ENCODE measurements at places on chromosomes 16 and 17.
A peak's percentile ranks its signal among the peaks of the same experiment; 100 is the strongest.

GRCh38 chr17:68460146-68460545 is 2.9 kb upstream of the WIPI1 start:
- DNase-seq = no peak

DNA sequence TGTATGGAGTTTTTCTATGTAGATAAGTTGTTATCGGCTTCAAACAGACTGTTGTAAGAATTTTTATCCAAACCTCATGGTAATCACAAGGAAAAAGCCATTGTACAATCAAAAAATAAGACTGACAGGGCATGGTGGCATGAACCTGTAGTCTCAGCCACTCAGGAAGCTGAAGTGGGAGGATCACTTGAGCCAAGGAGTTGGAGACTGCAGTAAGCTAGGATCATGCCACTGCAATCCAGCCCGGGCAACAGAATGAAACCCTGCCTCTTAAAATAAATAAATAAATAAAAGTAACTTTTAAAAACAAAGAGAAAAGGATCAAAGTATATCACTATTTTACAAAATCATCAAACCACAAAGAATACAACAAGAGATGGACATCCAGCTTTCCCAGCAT is 14.4 kb downstream of the OR1A1 start:
- DNase-seq = no peak

- no peak for DNase-seq
These were observed 4.7 kb downstream of the ZPBP2 start for GRCh38 chr17:39872751-39873150.

GRCh38 chr17:17469996-17470395 is 6.8 kb upstream of the MED9 start:
- DNase-seq = no peak

DNA sequence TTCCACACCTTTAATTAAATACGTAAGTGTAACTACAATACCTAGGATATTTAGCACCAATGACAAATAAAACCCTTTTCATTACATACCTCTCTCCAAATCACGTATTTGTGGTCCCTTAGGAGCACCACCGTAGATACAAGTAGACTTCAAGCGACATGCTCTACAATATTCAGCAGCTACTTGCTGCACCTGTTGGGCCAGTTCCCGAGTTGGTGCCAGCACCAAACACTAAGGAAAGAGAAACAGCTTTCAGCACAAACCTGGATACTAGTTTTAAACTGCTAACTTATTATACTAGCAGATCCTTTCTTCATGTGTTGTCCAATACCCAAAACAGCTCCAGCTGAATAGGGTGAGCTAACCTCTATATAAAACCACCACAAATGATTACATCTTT is 2.7 kb downstream of the DDX5 start:
- DNase-seq = no peak

- peak; percentile 3 for DNase-seq
These were observed 21.0 kb downstream of the PMM2 start for GRCh38 chr16:8818504-8819270.

DNA sequence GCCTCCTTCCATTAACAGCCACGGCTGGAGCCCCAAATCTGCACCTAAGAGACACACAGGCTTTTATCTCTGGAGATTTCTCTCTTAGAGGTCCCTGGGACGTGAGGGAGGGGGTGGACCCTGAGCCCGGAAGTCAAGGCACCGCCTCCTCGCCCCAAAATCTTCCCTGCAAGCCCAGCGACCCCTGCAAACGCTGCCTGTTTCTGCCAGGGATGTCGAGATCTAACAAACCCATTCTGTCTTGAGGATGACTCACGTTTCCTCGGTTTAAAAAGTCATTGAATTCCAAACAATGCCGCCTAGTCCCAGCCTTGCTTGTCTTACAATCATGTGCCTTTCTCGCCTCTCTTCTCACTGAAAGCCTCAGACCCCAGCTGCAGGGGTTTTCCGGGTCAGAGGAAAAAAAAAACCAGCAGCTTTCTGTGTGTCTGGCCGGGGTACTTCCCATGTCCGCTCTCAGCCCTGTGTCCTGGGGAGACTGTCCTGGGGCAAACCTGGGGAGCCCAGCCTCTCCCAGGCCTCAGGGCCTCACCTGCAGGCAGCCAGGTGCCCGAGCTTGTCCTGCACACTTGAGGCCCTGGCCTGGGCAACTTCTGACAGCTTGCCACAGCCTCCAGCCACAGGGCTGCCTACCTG is 15.4 kb downstream of the ARL2BP start:
- DNase-seq = no peak

DNA sequence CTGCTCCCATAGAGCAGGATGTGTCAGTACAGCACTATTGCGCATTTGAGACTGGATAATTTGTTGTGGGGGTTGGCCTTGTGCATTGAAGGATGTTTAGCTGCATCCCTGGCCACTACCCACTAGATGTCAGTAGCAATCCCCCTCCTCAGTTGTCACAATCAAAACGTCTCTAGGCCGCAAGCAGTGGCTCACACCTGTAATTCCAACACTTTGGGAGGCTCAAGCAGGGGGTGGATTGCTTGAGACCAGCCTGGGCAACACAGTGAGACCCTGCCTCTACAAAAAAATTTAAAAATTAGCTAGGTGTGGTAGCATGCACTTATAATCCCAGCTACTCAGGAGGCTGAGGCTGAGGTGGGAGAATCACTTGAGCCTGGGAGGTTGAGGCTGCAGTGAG is 48.4 kb downstream of the CENPV start:
- DNase-seq = peak; percentile 6

- peak; percentile 76 for DNase-seq
These were observed 64.1 kb downstream of the PLD6 start for GRCh38 chr17:17141860-17142552.

- no peak for DNase-seq
These were observed 145.2 kb downstream of the PMP22 start for GRCh38 chr17:15119968-15120367.

DNA sequence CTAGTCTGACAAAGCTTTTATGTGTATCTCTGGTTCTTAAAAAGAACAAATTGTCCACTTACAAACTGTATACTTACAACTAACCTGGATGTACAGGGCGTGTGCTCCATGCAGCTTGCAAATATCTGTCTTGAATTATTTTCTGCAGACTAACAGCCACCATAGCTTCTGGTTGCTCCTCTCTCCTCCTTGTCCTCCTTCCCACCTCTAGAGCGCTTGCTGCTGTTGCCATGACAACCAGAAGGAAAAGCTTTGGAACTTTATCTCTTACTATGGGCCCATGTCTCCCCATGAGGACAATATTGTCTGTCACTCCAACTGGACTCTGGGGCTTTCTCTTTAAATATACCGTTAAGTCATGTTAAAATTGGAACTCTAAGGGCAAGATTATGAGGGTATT is 71.5 kb upstream of the DHX40 start:
- DNase-seq = peak; percentile 17

GRCh38 chr16:89581045-89581695 is 5.6 kb downstream of the CPNE7 start:
- no peak for DNase-seq

GRCh38 chr17:40945414-40945813 is 8.0 kb upstream of the KRT23 start:
- no peak for DNase-seq

DNA sequence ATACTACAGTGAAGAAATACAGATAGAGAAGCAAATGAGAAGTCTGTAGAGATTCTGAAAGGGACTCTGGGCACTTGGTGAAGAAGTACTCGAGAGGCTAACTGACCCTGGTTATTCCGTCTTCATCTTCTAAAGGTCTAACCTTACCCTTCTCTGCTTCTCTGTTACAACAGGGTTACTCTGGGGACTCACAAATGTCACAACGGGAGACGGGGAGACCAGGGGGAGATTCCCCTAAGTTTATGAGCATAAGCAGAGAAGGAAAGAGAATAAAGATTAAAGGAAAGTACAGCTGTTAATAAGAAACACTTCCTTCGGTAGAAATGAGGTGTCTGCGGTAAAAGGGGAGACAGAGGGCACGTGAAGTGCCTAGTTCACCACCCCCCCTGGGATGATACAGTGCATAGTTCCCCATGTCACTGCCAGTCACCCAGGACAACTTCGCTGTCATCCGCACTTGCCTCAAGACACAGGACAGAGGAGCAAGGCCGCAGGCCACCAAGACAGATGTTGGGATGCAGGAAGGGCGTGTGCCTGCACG is 75.2 kb upstream of the TRAP1 start:
- DNase-seq = no peak

DNA sequence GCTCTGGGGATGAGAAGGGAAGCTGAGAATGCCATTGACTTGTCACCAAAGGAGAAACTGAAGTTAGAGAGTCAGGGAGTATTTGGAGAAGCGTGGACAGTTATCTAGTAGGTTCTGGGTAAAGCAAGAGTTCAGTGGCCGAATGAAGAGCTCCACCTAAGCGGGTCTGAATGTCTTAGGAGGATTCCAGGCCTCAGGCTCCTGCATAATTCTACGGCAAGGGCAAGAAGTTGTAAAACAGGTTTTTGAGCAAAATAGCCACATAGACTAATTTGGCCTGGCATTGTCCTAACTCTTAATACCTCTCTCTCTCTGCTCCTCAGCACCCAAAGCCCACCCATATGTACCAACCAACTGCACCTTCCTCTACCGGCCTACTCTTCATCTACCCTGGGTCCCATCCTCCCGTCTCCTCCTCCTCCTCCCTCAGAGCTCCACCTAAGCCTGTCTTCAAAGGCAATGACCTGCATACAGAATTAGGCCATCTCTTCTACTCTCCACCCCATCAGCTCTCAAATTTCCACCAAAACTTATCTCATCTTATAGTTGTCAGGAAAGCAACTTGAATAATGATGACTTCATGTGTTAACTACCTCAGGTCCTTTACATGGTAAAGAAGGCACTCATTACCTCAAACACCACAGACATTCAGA is 42.0 kb upstream of the KCNJ2 start:
- DNase-seq = no peak

Data from posterior cingulate gyrus (tissue), 11 donors.